ENCODE measurements at places on chromosomes 7 and 10.

GRCh38 chr7:55423891-55424290 lies 58.8 kb downstream of the LANCL2 start:
- DNase-seq: no peak

DNA sequence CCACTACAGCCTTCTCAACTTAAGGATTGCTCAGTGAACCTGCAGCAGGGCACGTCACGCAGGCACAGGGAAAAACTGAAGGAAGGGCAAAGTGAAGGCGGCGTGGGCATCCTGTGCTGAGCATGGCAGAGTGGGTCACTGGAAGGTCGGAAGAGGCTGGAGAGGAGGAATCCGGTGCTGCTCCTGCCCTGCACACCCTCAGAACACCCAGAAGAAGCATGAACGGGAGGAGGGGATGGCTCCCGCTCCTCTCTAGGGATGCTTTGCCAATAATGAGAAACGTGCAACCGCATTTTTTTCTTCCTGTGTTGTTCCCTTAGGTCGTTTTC lies 175.1 kb downstream of the TNS3 start:
- no peak for DNase-seq

DNA sequence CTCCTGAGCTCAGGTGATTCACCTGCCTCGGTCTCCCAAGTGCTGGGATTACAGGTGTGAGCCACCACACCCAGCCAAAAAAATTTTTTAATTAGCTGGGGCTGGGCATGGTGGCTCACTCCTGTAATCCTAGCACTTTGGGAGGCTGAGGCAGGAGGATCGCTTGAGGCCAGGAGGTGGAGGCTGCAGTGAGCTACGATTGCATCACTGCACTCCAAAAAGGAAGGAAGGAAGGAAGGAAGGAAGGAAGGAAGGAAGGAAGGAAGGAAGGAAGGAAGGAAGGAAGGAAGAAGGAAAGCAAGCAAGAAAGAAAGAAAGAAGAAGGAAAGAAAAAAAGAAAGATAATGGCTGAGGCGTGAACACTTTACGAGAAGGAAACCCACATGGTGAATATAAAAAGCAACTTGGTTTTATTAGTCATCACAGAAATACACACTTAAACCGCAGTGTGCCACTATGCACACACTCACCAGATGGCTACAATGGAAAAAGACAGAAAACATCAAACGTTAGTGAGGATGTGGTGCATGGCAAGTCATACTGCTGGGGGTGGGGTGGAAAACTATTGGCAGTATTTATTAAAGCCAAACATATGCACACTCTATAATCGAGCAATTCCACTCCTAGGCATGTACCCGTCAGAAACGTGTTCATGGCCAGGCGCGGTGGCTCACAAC lies 4.4 kb upstream of the CCL26 start:
- DNase-seq: no peak

- DNase-seq: no peak
These were observed 123.8 kb downstream of the CFTR start for GRCh38 chr7:117603627-117604026.

DNA sequence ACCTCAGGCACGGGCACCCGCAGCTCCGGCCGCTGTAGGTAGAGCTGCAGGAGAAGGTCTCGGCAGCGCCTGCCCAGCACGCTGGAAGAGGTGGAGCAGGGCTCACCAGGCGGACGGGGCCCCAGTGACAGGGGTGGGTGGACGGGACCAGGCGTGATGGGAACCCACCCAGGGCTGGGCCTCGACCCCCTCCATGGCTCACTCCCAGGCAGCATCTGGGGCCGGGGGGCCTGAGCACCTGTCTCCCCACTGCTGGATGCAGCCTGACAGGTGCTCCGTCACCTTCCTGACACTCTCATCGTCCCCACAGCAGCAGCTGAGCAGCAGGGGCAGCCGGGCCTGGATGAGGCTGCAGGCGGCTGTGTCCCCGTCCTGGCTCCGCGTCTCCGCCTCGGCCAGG lies 16.7 kb upstream of the MICALL2 start:
- no peak for DNase-seq

DNA sequence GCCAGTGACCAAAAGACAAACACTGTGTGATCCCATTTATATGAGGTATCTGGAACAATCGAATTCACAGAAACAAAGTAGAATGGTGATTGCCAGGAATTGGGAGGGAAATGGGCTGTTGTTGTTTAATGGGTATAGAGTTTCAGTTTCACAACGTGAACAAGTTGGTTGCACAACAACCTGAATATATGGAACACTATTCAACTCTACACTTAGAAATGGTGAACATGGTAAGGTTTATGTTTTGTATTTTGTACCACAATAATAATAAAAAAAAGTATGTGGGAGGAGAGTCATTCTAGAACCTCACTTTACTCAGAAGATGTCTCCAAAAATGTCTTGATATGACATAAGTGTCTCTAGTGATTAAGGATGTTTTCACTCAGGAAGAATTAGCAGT lies 85.2 kb upstream of the SGCE start:
- DNase-seq: no peak

DNA sequence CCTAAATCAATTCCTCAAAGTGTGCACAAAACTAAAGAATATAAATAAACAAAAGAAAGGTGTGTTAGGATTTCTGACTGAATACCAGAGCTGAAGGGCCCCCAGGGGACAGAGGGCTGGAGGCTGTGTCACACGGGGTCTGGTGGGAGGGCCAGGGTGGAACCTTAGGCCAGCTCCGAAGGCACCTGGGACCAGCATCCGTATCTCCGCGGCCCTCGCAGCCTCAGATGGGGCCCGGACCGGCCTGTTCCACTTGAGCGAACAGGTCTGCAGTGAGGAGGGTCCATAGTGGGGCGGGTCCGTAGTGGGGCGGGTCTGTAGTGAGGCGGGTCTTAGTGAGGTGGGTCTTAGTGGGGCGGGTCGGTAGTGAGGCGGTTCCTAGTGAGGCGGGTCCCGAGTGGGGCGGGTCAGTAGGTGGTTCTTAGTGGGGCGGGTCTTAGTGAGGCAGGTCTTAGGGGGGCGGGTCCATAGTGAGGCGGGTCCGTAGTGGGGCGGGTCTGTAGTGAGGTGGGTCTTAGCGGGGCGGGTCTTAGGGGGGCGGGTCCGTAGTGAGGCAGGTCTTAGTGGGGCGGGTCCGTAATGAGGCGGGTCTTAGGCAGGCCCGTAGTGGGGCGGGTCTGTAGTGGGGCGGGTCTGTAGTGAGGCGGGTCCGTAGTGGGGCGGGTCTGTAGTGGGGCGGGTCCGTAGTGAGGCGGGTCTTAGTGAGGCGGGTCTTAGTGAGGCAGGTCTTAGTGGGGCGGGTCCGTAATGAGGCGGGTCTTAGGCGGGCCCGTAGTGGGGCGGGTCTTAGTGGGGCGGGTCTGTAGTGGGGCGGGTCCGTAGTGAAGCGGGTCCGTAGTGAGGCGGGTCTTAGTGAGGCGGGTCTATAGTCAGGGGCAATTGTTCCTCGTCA lies 15.1 kb downstream of the GPR146 start:
- DNase-seq: no peak

DNA sequence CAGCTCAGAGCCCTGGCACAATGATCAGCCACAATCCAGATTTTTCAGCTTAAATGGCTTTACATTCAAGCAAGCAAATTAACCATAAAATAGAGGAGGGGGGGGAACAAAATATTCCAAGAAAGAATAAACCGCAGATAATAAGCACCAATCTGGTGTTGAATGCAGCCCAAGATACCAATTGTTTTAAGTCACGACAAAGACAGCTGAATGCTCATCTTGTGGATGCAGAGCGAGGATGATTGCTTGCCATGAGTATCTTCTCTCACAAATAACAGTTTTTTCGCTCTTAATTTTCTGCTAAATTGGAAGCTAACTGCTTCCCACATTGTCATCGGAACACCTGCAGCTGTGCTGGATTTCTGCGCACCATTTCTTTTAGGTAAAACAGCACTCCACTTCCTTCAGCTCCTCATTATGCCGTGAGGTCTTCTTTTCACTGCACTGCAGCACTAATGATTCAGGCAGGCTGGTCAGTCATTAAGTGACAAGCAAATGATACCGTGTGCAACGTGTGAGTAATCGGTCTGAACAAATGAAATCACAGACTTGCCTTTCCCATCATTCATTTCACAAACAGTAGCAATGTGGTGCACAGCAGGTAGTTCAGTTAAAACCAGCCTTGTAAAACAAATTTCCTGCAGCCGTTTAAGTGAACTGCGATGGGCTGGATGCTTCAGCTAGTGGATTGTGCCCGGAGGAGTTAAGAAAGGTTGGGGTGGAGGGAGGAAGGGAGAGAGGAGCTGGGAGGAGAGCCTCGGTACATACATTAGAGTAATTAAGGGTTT lies 106.4 kb upstream of the CDCA7L start:
- no peak for DNase-seq

- DNase-seq: no peak
These were observed 23.2 kb downstream of the POR start for GRCh38 chr7:75937958-75938786.

DNA sequence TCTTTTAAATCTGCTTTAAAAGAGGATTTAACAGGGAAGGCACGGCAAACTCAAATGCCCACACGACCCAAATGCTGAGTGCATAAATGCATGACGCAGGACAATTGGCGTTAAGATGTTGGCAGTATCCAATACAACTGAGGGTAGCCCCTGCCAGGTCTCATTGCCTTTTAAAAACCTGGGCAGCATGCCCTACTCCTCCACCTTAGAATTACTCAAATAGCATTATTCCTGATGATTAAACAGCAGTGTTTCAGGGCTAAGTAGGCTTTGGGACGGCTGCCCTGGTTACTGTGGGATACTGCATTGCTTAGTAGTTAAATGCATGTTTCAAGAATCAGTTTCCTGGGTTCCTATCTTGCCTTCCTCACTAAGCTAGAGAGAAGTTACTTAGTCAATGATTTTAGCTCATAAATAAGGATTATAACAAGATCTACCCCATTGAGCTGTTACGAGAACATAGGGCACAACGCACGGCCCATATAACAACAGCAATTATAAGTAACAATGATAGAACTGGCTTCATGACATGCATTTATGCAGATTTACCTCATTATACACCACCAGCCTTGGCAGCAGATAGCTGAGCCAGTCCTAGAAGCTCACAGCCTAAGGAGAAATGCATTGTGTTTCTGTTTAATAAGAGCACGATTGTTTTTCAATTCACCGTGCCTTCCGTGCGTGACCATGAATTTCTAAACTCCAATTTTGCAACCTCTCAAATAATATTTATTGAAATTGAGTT lies 7.9 kb downstream of the TUBAL3 start:
- DNase-seq: no peak
